ENCODE measurements at places on chromosomes 16 and 17. TPM values are rescaled to one million over a fixed set of nuclear protein-coding genes. Genes with fewer than 3 reads are reported as not detected.

CDC27 gene
- 99.5 TPM for total RNA-seq

SLC38A8 gene
- not detected for total RNA-seq

HOXB9 gene
- 10.6 TPM for total RNA-seq

CRYBA1 gene
- total RNA-seq: not detected

TMC5 gene
- not detected for total RNA-seq

MFAP4 gene
- not detected for total RNA-seq

TBC1D3C gene
- total RNA-seq: 0.13 TPM

RPH3AL gene
- total RNA-seq: 7.9 TPM

GRB7 gene
- total RNA-seq: 0.27 TPM

KRTAP9-2 gene
- total RNA-seq: not detected

C1QL1 gene
- total RNA-seq: 0.93 TPM

KRTAP9-6 gene
- not detected for total RNA-seq

PDF gene
- total RNA-seq: 22.1 TPM

IFT20 gene
- 32.2 TPM for total RNA-seq

DNAAF8 gene
- total RNA-seq: not detected

GPR179 gene
- total RNA-seq: not detected

RUNDC3A gene
- not detected for total RNA-seq

STAC2 gene
- total RNA-seq: not detected

ANKFN1 gene
- total RNA-seq: not detected

NKD1 gene
- under 0.01 TPM for total RNA-seq

SCO1 gene
- total RNA-seq: 27.7 TPM

CCL4L2 gene
- total RNA-seq: not detected

CA5A gene
- not detected for total RNA-seq

EIF5A gene
- total RNA-seq: 572 TPM

GNG13 gene
- not detected for total RNA-seq

ESRP2 gene
- 0.54 TPM for total RNA-seq

SYT17 gene
- total RNA-seq: 0.15 TPM

PRSS33 gene
- total RNA-seq: not detected

FBXO39 gene
- not detected for total RNA-seq

CA4 gene
- total RNA-seq: not detected

ASIC2 gene
- not detected for total RNA-seq

SRL gene
- total RNA-seq: 0.07 TPM

HSD11B2 gene
- not detected for total RNA-seq

CCDC144A gene
- total RNA-seq: 1.2 TPM

KCTD11 gene
- total RNA-seq: 4.2 TPM

TLCD3B gene
- 0.34 TPM for total RNA-seq

CASKIN1 gene
- total RNA-seq: not detected

CDK3 gene
- 1.3 TPM for total RNA-seq

IL17C gene
- 0.79 TPM for total RNA-seq

GP2 gene
- total RNA-seq: not detected

BAHCC1 gene
- 23.0 TPM for total RNA-seq

HAS3 gene
- 0.15 TPM for total RNA-seq

ARHGDIG gene
- total RNA-seq: 2.0 TPM

NUBP1 gene
- total RNA-seq: 30.0 TPM

LRRC37A gene
- total RNA-seq: 1.1 TPM

LITAFD gene
- total RNA-seq: not detected

ZNF778 gene
- total RNA-seq: 6.9 TPM

FBXW10 gene
- 0.07 TPM for total RNA-seq

FNDC8 gene
- not detected for total RNA-seq

HOXB7 gene
- total RNA-seq: 45.3 TPM

TBC1D3H gene
- not detected for total RNA-seq

TPSG1 gene
- total RNA-seq: not detected

MFSD6L gene
- not detected for total RNA-seq

KRT28 gene
- not detected for total RNA-seq

IGF2BP1 gene
- 0.30 TPM for total RNA-seq

MAPT gene
- not detected for total RNA-seq

CRYM gene
- total RNA-seq: not detected

Measured in mammary microvascular endothelial cell (primary cell).